NCI-H82 (cell line): ENCODE measurements at places on chromosomes 7 and 10.

GRCh38 chr7:28640001-28640400, 227.7 kb downstream of the CREB5 start:
- DNase-seq, result no peak

DNA sequence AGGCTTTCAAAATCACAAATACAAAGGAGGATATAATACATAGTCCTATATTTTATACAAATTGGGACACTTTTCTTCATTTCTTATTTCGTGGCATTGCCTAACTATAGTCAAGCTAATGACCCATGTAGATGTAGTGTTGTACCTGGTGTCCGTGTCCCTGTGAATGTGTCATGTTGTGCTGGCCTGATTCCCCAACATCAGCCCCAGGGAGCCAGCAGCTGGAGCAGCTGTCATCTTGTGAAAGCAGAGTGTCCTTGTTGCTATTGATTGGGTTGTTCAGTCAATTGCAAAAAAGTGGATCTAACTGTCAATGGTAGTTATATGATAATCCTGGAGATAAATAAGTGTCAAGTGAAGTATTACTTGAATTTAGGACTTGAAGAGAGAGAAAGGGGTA, 86.3 kb downstream of the KAT6B start:
- DNase-seq, result no peak

GRCh38 chr7:31633894-31634494, 53.0 kb upstream of the PPP1R17 start:
- peak; percentile 79 for DNase-seq

GRCh38 chr7:84291756-84292155, 97.2 kb upstream of the SEMA3A start:
- DNase-seq, result peak; percentile 7

DNA sequence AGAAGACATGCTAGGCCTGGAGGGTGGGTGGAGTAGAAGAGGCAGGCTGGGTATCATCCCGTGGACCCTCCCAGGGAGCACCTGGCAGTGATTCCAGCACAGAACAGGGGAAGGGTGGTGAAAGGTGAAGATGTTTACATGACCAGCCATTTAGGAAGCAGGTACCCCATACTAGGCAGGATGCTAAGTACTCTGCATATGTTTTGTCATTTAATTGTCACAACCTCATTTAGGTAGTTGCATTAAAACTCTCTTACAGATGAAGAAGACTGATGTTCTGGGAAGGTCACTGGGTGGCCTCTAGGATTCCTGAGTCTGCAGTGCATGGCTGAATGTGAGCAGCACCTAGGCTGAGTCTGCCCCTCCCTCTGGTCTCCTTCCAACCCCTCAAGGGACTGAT, 15.2 kb downstream of the ITPRIP start:
- DNase-seq, result no peak

- DNase-seq, result peak; percentile 47
Measured at GRCh38 chr10:65319493-65319892, 1606.3 kb upstream of the LRRTM3 start.

DNA sequence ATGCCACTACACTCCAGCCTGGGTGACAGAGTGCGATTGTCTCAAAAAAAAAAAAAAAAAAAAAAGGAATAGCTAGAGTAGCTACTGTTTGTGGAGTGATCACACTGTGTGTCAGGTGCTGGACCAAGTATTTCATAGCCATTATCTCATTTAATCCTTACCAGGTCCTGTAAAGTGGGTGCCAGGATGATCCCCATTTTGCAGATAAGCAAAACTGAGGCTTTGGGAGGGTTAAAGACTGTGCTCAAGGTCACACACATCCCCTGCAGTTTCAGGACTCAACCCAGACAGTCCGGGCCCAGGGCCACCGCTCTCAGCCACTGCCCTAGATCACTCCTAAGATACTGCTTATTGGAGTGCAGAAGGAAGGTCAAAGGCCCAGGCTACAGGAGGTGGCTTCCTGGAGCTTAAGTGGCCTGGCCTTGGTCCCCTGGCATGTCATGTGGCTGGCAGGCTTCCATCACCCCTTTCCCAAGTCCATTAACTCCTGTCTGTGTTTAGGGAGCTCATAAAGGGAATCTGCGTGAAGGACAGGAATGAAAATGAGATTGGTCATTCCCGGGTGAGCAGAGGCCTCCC, 12.4 kb upstream of the WBP1L start:
- DNase-seq, result no peak

GRCh38 chr10:44016589-44017482, 368.1 kb downstream of the CXCL12 start:
- no peak for DNase-seq

- no peak for DNase-seq
Measured at GRCh38 chr7:15920953-15921352, 234.5 kb upstream of the MEOX2 start.

DNA sequence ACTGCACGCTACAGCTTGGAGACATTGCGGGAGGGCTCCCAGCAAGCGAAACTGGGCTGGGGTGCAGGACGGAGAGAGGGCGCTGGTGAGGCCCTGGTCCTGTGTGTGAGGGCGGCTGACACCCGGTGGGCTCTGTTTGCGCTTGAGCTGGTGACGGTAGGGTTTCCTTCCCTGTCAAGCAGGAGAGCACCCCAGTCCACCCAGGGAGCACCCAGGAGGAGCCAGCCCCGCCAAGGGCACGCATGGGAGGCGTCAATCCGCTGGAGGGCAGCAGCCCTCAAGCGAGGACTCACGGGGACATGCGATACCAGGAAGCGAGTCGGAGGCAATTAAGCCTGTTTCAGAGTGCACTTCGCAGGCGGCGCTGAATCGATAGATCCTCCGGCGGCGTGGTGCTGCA, 109.4 kb downstream of the MAD1L1 start:
- no peak for DNase-seq

DNA sequence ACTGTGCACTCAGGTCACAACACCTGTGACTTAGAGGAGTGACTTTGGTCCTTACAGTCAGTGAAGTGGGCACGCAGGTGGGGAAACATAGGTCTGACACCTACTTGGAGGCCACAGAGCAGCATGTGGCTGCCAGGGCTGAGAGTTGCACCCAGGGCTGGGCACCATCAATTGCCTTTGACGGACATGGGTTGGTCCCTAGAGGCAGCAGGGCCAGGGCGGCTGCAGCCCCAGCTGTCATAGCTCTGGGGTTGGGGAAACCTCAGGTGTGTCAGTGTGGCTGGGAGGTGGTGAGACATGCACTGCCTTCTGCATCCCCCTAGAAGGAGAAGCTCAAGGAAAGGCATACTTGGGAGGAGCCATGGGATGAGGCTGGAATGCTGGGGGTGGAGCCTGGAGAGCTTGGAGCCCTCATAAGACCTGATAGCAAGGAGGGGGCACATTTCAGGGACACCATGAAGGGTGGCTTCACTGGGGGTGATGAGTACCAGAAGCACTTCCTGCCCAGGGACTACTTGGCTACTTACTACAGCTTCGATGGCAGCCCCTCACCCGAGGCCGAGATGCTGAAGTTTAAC, at the start of gene INMT:
Gene INMT (plus strand): TSS at position 440 of the 578 bp plus-strand sequence. CDS start 16 bp downstream, at position 456.
- DNase-seq, result no peak

- DNase-seq, result no peak
Measured at GRCh38 chr10:91680487-91680886, 47.6 kb upstream of the PPP1R3C start.

- DNase-seq, result no peak
Measured at GRCh38 chr7:75732016-75732521, 6.7 kb downstream of the HIP1 start.

DNA sequence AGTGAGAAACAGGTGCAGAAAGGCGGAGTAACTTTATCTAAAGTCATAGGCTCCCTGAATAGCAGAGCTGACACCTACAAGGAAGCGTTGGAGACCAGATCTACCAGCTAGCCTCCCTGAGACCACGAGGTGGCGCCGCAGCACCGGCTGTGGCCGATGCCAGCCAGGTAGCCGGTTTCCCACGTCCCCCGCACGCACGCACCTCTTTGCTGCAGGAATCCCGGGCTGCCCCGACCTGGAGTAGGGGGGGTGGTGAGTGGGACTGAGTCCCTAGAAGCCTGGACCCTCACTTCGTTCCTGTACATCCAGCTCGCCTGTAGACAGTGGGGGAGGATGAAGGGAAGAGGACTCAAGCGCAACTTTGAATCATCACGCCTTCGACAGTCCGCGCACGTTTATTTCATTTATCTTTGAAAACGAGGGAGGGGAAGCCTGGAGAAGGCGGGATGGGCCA, 3.7 kb downstream of the ELOVL3 start:
- peak; percentile 87 for DNase-seq

- no peak for DNase-seq
Measured at GRCh38 chr10:97101166-97101940, 84.4 kb downstream of the SLIT1 start.

GRCh38 chr10:120403109-120403508, 53.9 kb upstream of the PLPP4 start:
- DNase-seq, result no peak

GRCh38 chr10:61822781-61823230, 78.7 kb upstream of the ARID5B start:
- DNase-seq, result no peak

- DNase-seq, result no peak
Measured at GRCh38 chr10:93180482-93180931, 106.8 kb downstream of the CYP26A1 start.

DNA sequence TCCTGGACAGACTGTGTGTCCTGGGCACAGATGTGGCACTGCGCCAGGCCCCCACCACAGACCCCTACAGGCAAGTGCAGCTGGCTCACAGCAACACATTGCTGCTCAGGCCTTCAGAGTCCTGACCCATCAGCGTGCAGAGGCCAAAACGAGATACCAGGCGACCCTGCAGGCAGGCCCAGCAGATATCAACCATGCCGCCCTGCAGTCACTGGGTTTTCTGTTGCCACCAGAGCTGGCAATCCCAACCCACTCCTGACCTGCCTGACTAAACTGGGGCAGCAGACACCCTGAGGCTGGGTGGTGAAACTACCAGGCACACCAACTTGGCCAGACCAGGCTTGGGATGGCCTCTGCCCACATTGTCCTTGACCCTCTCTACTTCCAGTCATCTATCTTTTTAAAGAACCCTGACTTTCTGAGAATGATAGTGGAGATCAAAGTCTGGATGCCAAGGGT, 20.3 kb downstream of the ZCCHC24 start:
- DNase-seq, result no peak

- DNase-seq, result no peak
Measured at GRCh38 chr10:123133541-123134342, 2.0 kb upstream of the HMX3 start.

- no peak for DNase-seq
Measured at GRCh38 chr10:43036481-43037428, 40.1 kb upstream of the RET start.
